Naive B cell (primary cell): ENCODE measurements at places on chromosomes 5 and 9. TPM values are rescaled to one million over a fixed set of nuclear protein-coding genes. Genes with fewer than 3 reads are reported as not detected.

DNA sequence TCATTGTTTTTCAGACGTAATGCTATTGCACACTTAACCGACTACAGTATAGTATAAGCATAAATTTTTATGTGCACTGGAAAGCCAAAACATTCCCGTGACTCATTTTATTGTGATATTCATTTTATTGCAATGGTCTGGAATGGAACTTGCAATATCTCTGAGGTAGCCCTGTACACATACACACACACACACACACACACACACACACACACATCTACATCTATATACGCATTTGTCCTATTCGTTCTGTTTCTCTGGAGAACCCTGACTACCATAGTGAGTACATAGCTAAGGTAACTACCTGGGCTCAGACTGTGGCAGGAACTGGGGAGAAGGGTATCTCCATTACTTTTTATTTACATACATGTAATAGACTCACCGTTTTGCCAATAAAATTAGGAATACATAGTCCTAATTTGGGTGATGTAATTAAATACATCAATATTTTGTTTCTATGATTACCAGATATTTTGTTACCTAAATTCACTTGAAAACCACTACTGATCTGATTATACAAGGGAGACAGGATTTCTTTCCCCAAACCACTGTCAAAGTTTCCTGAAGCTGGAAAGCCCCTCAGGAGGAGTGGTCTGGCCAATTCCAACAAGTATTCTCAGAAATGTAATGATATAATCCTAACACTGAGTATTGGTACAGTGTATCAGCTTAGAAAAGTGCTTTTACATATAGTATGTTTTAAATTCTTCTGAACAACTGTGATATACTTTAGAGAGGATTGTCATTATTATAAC is 74.0 kb upstream of the PLPP1 start:
- H3K4me3 ChIP-seq, result no peak overlapping the region
- no peaks in the 10 kb centered on the region for H3K4me1 ChIP-seq
- H3K27ac ChIP-seq, result no peak overlapping the region

DNA sequence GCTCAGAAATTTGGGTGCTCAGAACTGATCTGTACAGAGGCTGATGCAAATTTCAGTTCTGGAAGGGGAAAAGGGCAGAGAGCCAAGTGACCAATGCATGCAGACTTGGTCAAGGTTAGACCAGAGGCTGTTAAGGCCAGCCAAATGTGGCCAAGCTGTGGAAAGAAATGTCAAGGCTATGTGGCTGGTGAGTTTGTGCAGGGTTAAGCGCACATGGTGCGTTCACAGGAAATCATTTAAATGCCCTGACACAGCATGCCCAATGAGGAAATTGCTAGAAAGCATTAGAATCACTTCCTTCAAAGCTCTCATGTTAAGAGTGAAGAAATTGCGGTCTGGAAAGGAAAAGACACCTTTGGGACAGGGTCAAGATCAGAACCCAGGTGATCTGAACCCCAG is 58.0 kb downstream of the PTPN3 start:
- no peak overlapping the region for H3K4me3 ChIP-seq
- no peaks in the 10 kb centered on the region for H3K36me3 ChIP-seq
- DNase-seq, result peak; percentile 5
- no peak overlapping the region for H3K27ac ChIP-seq
- peaks cover 19% of the 10 kb centered on the region for H3K4me1 ChIP-seq

PCDHA9 gene
- not detected for polyA plus RNA-seq

BASP1 gene
- 75.8 TPM for polyA plus RNA-seq

TMEM161B gene
- polyA plus RNA-seq, result 10.3 TPM
